ENCODE measurements at places on chromosomes 16 and 17. TPM values are rescaled to one million over a fixed set of nuclear protein-coding genes. Genes with fewer than 3 reads are reported as not detected.

- no peaks in the 10 kb centered on the region for H3K27me3 ChIP-seq
- no peaks in the 10 kb centered on the region for H3K36me3 ChIP-seq
- no peak for DNase-seq
- H3K4me1 ChIP-seq, result no peaks in the 10 kb centered on the region
Measured at GRCh38 chr16:64356267-64356666, 765.6 kb downstream of the CDH11 start.

- peaks cover 22% of the 10 kb centered on the region for H3K4me1 ChIP-seq
- peaks cover 8% of the 10 kb centered on the region for H3K36me3 ChIP-seq
- H3K27ac ChIP-seq, result peak overlapping the region; percentile 62
- H3K4me3 ChIP-seq, result peak overlapping the region; percentile 65
- no peaks in the 10 kb centered on the region for H3K27me3 ChIP-seq
- DNase-seq, result no peak
Measured at GRCh38 chr17:40819528-40820125, 2.8 kb downstream of the KRT10 start.

DNA sequence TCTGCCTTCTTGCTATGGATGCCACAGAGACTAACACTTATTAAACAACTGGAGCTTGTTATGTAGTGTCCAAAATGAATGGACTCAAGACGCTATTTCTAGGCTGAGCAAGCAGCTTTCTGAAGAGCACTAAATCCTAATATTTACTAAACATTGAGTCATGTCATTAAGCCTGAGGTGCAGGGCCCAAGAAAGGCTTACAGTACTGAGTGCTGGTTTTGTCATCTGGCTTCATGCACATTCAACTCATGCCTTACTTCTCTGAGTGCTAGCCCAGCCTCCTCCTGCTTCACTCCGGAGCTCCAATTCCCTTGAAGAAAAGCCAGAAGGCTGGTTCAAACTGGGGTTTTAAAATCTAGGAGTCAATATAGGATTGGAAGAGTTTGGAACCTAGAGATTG is 363.3 kb upstream of the CDH5 start:
- no peak for DNase-seq
- H3K36me3 ChIP-seq, result no peaks in the 10 kb centered on the region
- no peaks in the 10 kb centered on the region for H3K4me1 ChIP-seq
- no peaks in the 10 kb centered on the region for H3K27me3 ChIP-seq

DNA sequence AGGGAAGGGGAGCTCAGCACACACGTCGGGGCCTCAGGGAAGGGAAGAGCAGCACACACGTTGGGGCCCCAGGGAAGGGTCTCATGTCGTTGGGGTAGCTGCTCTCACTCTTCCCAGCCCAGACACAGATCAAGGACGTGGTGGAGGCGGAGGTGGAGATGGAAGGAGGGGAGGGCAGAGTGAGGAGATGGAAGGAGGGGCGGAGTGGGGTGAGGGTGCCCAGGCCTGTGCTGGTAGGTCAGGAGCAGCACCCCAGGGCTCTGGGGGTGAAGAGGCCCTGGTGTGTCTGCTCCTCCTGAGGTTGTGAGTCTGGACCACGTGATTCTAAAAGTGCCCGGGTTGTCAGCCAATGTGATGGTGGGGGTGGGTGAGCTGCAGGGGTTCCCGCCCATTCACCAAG is 14.9 kb downstream of the CLCN7 start:
- peaks cover 12% of the 10 kb centered on the region for H3K36me3 ChIP-seq
- no peak overlapping the region for H3K27ac ChIP-seq
- no peak for DNase-seq
- no peaks in the 10 kb centered on the region for H3K27me3 ChIP-seq
- H3K4me1 ChIP-seq, result no peaks in the 10 kb centered on the region

DNA sequence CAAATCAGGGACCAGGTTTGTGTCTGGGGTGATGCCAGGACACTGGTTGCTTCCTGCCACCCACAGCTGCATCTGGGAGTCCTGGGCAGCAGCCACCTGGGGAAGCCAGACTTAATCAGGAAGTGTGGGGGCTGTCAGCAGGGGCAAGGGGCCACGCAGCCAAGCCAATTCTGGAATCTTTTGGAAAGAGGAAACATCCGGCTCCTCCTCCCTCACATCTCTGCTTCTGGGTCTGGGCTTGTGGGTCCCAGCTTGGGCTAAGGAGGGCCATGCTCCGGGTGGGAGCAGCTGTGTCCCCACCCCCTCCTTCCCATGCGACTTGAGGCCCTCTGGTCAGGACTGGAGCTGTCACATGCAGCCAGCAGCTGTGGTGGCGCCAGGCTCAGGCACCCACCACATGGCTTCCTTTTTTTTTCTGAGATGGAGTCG is 37.0 kb upstream of the CCDC182 start:
- no peak for DNase-seq
- H3K27me3 ChIP-seq, result peaks cover 8% of the 10 kb centered on the region
- peaks cover 11% of the 10 kb centered on the region for H3K4me1 ChIP-seq
- no peaks in the 10 kb centered on the region for H3K36me3 ChIP-seq
- H3K27ac ChIP-seq, result no peak overlapping the region
- no peak overlapping the region for H3K4me3 ChIP-seq

DNA sequence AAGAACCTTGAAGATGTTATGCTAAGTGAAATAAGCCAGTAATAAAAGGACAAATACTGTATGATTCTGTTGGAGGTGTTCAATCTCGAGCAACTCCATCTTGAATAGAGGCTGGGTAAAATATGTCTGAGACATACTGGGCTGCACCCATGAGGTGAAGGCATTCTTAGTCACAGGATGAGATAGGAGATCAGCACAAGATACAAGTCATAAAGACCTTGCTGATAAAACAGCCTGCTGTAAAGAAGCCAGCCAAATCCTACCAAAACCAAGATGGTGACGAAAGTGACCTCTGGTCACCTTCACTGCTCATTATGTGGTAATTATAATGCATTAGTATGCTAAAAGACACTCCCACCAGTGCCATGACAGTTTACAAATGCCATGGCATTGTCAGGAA is 98.1 kb downstream of the RGS9 start:
- no peaks in the 10 kb centered on the region for H3K27me3 ChIP-seq
- peaks cover under 1% of the 10 kb centered on the region for H3K4me1 ChIP-seq
- H3K36me3 ChIP-seq, result no peaks in the 10 kb centered on the region
- no peak overlapping the region for H3K27ac ChIP-seq
- no peak overlapping the region for H3K4me3 ChIP-seq

DNA sequence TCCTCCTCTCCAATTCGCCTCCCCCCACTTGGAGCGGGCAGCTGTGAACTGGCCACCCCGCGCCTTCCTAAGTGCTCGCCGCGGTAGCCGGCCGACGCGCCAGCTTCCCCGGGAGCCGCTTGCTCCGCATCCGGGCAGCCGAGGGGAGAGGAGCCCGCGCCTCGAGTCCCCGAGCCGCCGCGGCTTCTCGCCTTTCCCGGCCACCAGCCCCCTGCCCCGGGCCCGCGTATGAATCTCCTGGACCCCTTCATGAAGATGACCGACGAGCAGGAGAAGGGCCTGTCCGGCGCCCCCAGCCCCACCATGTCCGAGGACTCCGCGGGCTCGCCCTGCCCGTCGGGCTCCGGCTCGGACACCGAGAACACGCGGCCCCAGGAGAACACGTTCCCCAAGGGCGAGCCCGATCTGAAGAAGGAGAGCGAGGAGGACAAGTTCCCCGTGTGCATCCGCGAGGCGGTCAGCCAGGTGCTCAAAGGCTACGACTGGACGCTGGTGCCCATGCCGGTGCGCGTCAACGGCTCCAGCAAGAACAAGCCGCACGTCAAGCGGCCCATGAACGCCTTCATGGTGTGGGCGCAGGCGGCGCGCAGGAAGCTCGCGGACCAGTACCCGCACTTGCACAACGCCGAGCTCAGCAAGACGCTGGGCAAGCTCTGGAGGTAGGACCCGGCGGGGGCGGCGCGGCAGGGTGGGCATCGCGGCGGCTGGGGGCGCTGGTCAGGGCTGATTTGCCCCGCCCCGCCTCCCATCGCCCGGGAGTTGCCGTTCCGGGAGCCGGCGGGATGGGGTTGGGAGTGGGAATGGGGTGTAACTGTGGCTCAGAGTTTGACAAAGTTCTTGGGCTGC is 567 bp downstream of the SOX9 start:
- peaks cover 7% of the 10 kb centered on the region for H3K4me1 ChIP-seq
- no peak overlapping the region for H3K27ac ChIP-seq
- H3K27me3 ChIP-seq, result peaks cover 24% of the 10 kb centered on the region

- no peak for DNase-seq
- no peak overlapping the region for H3K27ac ChIP-seq
- H3K4me1 ChIP-seq, result no peaks in the 10 kb centered on the region
- H3K4me3 ChIP-seq, result no peak overlapping the region
- H3K27me3 ChIP-seq, result no peaks in the 10 kb centered on the region
- no peaks in the 10 kb centered on the region for H3K36me3 ChIP-seq
Measured at GRCh38 chr17:2016494-2016893, 8.6 kb downstream of the RTN4RL1 start.

DNA sequence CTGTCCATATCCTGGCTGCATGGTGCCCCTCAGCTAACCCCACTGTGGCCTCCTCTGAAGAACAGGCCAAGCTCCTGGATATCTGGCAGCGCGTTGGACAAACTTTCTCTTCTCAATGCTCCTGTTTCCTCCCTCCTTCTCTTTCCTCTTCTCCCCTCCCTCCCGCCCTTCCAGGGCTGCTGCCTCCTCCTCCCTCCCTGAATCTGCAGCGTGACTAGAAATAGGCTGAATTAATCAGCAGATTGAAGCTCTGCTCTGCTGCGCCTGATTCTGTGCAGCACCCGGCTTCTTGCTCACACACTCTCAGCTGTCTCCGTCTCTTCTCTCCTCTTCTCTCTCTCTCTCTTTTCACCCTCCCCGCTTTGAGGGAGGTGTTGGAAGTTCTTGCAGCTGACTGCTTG is 19.8 kb downstream of the TMEM94 start:
- peaks cover 15% of the 10 kb centered on the region for H3K36me3 ChIP-seq
- H3K27me3 ChIP-seq, result no peaks in the 10 kb centered on the region

DNA sequence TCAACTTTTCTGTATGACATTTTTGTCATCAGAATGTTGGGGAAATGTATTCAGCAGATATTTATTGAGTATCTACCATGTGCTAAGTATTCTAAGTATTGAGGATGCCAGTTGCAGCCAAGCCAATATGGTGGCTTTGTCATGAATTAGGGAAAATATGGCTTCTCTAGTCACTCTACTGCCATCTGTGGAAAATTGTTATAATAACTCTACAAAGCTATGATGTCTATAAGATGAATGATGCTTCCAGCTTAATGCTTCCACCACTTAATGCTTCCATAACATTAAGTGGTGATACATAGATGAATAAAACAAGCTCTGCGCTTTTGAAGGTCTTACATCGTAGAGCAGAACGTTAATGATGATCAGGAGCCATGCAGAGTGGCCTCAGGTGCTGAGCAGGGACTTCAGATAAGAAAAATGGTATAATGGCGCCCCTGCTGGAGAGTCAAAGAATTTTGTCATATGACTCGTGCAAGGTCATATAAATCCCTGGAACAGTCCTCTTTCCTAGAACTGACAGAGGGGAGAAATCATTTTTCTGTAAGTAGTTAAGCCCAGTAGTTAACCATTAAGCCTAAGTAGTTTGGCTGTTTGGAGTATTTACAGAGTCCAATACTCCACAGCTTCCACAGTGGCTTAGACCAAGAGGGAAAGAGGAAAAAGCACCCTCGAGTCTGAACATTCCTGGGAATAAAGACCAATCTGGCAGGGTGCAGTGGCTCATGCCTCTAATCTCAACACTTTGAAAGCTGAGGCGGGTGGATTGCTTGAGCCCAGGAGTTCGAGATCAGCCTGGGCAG is 2.7 kb upstream of the TMIGD1 start:
- H3K4me1 ChIP-seq, result peaks cover 24% of the 10 kb centered on the region
- H3K27me3 ChIP-seq, result no peaks in the 10 kb centered on the region
- H3K27ac ChIP-seq, result no peak overlapping the region
- peak; percentile 78 for DNase-seq
- H3K36me3 ChIP-seq, result no peaks in the 10 kb centered on the region

DNA sequence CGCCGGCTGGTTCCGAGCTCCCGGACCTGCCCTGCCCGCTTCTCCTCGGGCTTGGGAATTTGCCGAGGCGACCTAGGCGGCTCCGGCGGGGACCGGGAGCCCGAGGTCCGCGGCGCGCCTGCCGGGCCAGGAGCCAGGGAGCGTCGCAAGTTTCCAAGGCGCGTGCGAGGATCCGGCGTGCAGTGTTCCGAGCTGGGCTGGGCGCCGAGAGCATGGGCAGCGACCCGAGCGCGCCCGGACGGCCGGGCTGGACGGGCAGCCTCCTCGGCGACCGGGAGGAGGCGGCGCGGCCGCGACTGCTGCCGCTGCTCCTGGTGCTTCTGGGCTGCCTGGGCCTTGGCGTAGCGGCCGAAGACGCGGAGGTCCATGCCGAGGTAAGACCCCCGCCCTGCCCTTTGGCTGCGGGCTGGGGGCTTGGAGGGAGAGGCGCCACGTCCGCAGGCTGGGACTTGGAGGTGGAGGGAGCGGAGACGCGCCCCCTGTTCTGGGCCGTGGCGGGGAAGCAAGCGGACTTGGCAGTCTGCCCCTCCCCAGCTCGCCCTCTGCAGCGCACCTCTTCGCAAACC is 668 bp downstream of the MMP15 start:
- H3K36me3 ChIP-seq, result no peaks in the 10 kb centered on the region
- peak overlapping the region; percentile 53 for H3K4me3 ChIP-seq
- no peaks in the 10 kb centered on the region for H3K27me3 ChIP-seq
- peaks cover 15% of the 10 kb centered on the region for H3K4me1 ChIP-seq
- H3K27ac ChIP-seq, result no peak overlapping the region
- DNase-seq, result no peak

DNA sequence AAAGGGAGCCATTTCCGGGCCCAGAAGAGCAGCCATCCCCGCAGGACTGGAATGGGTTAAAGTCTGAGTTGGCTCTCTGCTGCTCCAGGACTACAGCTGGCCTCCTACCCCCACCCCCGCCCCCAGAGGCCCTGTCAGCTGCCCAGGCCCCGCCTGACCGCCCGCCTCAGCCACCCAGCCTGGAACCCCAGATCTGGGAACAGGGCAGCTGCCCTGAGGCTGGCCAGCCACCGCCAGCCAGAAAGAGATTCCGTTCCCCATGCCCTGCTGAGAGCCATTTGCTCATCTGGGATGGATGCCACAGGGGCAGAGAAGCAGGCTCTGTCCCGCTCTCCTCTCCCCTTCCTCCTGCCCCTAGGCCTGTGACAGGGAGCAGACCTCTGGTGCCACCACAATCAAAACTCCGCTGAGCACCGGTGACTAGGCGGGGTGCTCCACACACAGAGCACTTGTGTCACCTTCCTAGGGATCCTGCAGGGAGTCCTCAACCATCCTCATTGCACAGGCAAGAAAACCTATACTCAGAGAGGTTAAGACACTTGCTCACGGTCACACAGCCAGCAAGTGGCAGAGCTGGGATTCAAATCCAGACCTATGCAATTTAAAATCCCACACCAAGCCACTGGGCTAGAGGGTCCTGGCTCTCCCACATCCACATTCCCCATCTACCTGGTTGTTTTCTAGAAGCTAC is 44.1 kb downstream of the ZNF423 start:
- no peak overlapping the region for H3K27ac ChIP-seq
- no peak overlapping the region for H3K4me3 ChIP-seq
- H3K36me3 ChIP-seq, result no peaks in the 10 kb centered on the region
- H3K4me1 ChIP-seq, result no peaks in the 10 kb centered on the region

- no peak for DNase-seq
- peaks cover 27% of the 10 kb centered on the region for H3K4me1 ChIP-seq
Measured at GRCh38 chr16:4060823-4061222, 55.4 kb downstream of the ADCY9 start.

HOXB6 gene
- 0.38 TPM for total RNA-seq

CCL14 gene
- total RNA-seq, result not detected

SLC5A11 gene
- 0.70 TPM for total RNA-seq

All from CD4-positive, alpha-beta memory T cell (primary cell).